ENCODE measurements at places on chromosomes 2 and 18.

GRCh38 chr2:241925821-241926441, 56.4 kb downstream of the RTP5 start:
- no peak for DNase-seq
- no peak overlapping the region for H3K27ac ChIP-seq
- H3K4me1 ChIP-seq: no peaks in the 10 kb centered on the region
- H3K27me3 ChIP-seq: no peaks in the 10 kb centered on the region
- no peaks in the 10 kb centered on the region for H3K36me3 ChIP-seq

GRCh38 chr2:175606010-175606841, 395.8 kb downstream of the LNPK start:
- no peak overlapping the region for H3K27ac ChIP-seq
- H3K4me1 ChIP-seq: no peaks in the 10 kb centered on the region
- no peak for DNase-seq

DNA sequence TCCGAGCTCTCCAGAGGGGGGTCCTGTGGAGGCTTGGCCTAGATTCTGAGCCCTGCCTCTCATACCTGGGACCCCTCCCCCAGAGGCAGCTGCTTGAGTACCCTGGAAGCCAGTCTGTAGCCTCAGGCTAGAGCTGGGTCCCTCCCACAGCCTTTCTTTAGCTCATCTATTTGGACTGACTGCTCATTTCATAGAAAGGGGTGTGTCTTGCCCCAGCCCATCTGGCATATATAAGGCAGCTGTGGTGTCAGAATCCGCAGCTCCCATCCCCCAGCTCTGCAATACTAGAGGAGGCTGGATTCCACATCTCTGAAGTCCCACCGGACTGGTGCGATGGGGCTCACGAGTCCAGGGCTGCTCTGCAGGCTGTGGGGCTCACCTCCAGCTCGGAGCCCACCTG, 26.1 kb downstream of the MPHOSPH10 start:
- no peaks in the 10 kb centered on the region for H3K27me3 ChIP-seq
- H3K27ac ChIP-seq: no peak overlapping the region
- H3K4me3 ChIP-seq: no peak overlapping the region

DNA sequence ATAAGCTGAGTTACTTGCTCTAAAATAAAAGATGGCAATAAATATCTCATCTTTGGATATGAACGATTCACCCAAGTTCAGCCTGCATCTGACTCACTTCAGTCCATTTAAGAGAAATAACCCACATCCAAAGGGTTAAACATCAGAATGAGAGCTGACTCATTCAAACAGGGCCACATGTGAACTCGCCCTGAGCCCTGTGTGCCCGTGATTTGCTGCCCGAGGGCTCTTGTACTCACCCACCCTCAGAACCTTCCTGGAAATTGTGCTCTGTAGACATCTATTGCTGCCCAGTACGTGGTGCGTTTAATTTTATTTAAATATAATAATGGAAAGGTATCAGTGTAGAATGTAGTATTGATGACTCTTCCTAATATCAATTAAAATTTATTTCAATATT, 66.9 kb upstream of the RBM44 start:
- H3K4me1 ChIP-seq: no peaks in the 10 kb centered on the region
- DNase-seq: no peak
- H3K4me3 ChIP-seq: no peak overlapping the region
- no peaks in the 10 kb centered on the region for H3K27me3 ChIP-seq

- H3K27ac ChIP-seq: no peak overlapping the region
- H3K27me3 ChIP-seq: no peaks in the 10 kb centered on the region
- H3K4me3 ChIP-seq: no peak overlapping the region
- DNase-seq: no peak
These were observed 101.3 kb upstream of the RPE start for GRCh38 chr2:209901172-209901571.

GRCh38 chr2:151575338-151575737, 158.9 kb downstream of the NEB start:
- no peak for DNase-seq
- H3K4me1 ChIP-seq: no peaks in the 10 kb centered on the region
- H3K36me3 ChIP-seq: no peaks in the 10 kb centered on the region
- no peaks in the 10 kb centered on the region for H3K27me3 ChIP-seq
- no peak overlapping the region for H3K4me3 ChIP-seq
- H3K27ac ChIP-seq: no peak overlapping the region

- H3K36me3 ChIP-seq: no peaks in the 10 kb centered on the region
- H3K4me3 ChIP-seq: no peak overlapping the region
- H3K27ac ChIP-seq: no peak overlapping the region
- DNase-seq: no peak
- H3K27me3 ChIP-seq: no peaks in the 10 kb centered on the region
- no peaks in the 10 kb centered on the region for H3K4me1 ChIP-seq
These were observed 993.6 kb upstream of the NXPH2 start for GRCh38 chr2:139773720-139774277.

- no peak overlapping the region for H3K27ac ChIP-seq
- no peak overlapping the region for H3K4me3 ChIP-seq
- no peaks in the 10 kb centered on the region for H3K36me3 ChIP-seq
These were observed 253.8 kb downstream of the TGIF1 start for GRCh38 chr18:3703732-3704176.

GRCh38 chr18:48862678-48863270, 88.0 kb downstream of the SMAD7 start:
- no peak overlapping the region for H3K4me3 ChIP-seq
- H3K36me3 ChIP-seq: no peaks in the 10 kb centered on the region
- H3K27ac ChIP-seq: no peak overlapping the region
- H3K4me1 ChIP-seq: no peaks in the 10 kb centered on the region
- H3K27me3 ChIP-seq: no peaks in the 10 kb centered on the region

DNA sequence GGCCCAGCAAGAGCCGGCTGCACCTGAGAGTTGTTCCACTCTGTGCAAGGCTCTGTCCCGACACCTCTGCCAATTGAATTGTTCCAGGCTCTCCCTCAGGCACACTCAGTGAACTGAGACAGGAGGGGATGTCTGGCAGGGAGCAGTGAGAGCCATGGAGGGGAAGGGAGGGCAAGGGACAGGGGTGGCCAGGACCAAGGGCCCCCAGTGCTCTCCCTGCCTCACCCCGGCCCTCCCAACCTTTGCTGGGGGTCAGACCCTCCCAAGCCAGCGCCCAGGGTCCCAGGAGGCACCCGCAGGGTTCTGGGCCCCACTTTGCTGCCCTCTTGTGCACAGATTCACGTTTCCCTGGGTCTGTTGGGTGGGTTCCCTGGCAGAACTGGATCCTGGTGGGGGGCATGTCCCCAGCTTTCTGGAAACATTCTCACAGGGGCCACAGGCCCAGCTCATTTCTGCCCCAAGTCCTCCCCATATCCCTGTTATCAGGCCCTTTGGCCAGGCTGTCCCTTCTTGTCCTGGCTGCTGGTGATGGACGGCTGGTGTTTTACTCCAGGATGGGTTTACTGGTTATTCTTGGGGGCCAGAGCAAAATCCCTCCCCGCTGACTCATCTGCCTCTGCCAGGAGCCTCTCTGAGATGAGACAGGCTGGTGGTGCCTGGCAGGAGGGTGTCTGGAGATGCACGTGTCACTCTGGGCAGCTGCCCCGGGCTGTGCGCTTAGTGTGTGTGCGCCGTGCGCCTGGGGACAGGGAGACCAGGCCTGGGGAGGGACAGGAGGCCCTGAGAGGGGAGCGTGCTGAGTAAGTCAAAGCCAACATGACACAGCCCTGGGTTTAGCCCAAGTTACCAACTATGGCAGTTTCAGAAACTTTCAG, 136.5 kb upstream of the CTDP1 start:
- H3K27me3 ChIP-seq: no peaks in the 10 kb centered on the region
- no peaks in the 10 kb centered on the region for H3K36me3 ChIP-seq
- DNase-seq: no peak
- H3K4me3 ChIP-seq: no peak overlapping the region
